ENCODE measurements at places on chromosomes 4 and X.

DNA sequence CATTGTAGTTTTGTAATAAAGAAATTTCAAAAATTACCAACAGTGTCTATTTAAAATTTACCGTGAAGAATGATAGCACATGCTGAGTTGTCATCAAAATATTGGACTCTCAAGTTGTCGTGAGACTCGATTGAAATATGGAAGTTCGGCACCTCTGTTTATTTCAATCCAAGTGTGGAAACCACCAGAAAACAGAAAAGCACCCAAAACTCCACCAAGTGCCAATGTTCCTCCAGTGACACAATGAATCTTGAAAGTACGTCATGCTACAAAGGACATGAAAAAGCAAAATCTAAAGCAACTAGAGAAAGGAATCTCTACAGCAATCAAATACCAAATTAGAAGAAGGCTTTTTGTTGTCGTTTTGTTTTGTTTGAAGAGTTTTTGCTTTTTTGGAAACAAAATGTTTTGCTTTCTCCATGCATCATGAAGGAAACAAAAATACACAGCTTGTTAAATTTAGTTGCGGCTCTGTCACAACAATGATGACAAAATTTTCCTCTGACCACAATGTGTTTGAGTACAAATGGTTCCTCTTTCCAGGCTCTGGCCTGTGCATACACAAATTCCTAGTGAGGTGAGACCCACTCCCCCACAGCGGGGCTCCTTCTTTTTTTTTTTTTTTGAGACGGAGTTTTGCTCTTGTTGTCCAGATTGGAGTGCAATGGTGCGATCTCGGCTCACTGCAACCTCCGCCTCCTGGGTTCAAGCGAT, 9.6 kb upstream of the IL13RA1 start:
- DNase-seq, result no peak

DNA sequence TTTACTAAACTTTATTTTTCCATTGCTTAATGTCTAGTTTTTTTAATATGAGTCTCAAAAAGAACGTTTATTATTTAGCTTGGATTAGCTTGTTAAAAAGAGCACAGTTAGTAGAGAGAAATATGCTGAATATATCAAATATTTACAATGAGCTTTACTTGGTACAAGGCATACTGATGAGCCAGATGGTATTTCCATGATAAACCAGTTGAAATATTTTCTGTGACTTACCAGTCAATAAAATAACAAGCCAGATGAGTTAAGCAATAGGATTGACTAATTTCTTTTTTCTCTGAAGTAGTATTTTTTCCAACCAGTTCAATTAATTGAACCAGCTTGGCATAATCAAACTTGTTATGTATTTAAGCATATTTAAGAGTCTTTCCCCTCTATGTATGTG, 134.1 kb downstream of the KLHL34 start:
- no peak for DNase-seq

DNA sequence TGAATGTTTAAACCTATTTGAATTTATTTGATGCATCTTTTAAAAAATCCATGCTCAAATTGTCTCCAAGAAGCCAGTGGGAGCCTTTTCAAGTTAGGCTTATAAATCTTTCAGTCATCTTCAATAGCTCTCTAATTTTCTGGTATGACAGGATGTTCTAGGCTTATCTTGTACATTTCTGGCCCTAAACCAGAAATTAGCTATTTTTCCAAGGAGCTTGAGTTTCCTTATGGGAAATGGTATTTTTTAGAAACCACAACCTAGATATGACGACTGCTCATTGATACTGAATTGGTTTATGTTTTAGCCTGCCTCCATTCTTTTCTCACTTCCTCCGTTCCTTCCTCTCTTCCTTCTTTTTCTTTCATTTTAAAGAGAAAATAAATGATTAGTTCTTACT, 172.3 kb downstream of the SPRY1 start:
- no peak for DNase-seq

GRCh38 chr4:166838975-166839614, 395.2 kb downstream of the SPOCK3 start:
- DNase-seq, result no peak

DNA sequence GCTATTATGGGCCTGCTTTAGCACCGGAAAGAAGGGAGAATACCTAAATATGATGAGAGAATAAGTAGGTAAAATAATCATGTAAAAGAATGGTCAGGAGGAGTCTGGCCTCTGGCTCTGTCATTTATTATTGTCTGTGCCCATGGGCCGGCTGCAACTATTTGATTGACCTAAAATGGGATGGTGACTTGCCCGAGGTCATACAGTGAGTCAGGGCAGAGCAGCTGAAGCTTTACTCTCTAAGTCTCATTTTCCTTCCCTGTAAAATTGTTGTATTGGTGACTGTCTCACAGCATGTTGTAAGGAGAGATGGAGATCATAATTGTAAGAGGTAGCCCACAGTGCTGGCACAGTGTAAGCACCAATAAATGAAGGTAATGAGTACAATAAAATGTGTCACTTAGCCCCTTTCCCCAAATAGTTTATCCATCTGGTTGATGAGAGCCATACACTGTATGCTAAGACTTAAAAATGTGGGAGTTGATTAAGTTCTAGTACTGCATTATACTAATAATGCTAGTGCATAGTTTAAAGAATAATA, 39.6 kb downstream of the RUFY3 start:
- DNase-seq, result no peak

DNA sequence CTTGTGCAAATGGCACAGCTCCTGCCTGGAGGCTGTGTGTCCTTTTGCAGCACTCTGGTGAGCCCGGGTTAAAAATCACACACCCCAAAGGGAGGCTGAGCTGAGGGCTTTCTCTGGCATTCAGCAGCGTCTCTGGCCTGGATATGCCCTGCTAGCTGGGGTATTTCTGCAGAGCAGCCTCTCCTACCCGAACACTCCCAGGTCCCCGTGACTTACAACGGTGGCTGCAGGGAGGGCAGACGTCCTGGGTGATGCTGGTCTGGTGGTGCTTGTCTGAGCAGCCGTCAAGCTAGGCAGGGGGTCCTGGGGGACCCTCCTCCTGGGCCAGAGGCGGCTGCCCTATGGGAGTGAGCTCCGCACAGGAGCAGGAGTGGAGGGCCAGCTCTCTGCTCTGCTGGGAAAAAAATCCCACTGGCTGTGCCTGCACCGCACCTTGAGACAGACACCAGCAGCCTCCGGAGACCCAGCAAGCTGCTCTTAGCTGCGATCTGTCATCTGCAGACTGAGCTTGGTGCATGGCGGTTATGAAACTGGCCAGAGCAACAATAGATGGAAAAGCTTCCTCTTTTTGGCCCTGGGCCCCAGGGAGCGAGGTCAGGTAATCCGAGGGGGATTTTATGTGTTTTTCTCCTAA, 41.3 kb upstream of the ASMTL start:
- no peak for DNase-seq

DNA sequence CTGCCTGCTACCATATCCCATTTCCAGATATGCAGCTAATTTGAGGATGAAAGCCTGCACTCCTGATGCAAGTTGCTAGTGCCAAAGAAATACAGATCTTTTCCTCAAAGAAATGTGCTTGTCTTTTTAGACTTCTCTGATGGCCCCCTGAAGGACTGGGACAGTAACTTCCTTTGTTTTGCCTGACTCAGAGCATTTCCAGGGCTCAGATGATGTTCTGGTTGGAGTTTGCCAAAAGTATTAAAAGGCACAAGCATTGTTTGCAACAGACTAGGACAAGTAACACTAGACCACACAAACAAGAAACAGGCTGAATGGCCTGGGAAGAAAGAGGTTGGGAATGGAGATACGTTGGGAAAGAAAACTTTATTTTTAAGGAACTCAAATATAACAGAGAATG, 175.2 kb downstream of the IL13RA2 start:
- DNase-seq, result no peak

GRCh38 chrX:137425986-137426385, 139.9 kb upstream of the ZIC3 start:
- no peak for DNase-seq

DNA sequence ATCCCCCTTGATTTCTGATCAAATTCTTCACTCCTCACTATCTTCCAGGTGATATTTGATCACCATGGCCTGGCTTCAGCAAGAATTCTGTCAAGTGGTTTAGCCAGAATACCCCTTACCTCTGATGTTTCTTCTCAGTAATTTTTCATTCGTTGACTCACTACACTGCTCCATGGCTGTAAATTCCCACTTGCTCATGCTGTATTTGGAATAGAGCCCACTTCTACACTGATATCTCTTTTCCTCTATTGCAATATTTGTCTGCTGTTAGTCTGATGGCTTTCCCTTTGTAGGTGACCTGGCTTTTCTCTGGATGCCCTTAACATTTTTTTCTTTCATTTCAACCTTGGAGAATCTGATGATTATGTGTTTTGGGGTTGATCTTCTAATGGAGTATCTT, 73.9 kb upstream of the DIPK2B start:
- no peak for DNase-seq

- no peak for DNase-seq
Observed at GRCh38 chrX:153662266-153662665, 11.3 kb downstream of the PNCK start.

- no peak for DNase-seq
Observed at GRCh38 chr4:84691800-84692199, 108.9 kb downstream of the CDS1 start.

- DNase-seq, result no peak
Observed at GRCh38 chr4:154578919-154579318, 11.6 kb downstream of the FGA start.

DNA sequence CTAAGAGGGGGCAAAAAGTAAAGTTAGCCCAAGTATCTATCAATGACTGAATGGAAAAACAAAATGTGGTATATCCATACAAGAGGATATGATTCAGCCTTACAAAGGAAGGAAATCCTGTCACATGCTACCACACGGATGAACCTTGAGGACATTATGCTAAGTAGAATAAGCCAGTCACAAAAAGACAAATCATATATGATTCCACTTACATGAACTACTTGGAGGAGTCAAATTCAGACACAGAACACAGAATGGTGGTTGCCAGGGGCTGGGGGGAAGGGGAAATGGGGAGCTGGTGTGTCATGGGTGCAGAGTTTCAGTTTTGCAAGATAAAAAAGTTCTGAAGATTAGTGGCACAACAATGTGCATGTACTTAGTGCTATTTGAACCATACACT, 101.8 kb downstream of the SH3KBP1 start:
- DNase-seq, result no peak

- DNase-seq, result no peak
Observed at GRCh38 chr4:86302830-86303229, 57.0 kb downstream of the MAPK10 start.

GRCh38 chr4:109041463-109042360, 260.7 kb downstream of the COL25A1 start:
- DNase-seq, result no peak

DNA sequence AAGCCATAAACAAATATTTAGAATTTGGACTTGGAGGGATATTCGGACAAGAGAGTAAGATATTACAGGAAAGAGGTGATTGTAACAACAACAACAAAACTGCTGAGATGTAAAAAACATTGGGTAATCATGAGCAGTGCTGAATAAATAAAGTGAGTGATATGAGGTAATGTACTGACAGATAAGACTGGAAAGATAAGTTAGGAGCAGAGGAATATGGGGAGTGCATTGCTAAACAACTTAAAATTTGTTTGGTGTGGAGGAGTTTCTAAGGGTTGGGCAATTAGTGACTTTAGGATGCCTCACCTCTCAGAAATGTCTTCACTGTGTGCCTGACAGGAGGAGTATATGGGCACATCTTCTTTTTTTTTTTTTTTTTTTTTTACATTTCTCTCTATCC, 637.8 kb upstream of the GRIA3 start:
- no peak for DNase-seq

DNA sequence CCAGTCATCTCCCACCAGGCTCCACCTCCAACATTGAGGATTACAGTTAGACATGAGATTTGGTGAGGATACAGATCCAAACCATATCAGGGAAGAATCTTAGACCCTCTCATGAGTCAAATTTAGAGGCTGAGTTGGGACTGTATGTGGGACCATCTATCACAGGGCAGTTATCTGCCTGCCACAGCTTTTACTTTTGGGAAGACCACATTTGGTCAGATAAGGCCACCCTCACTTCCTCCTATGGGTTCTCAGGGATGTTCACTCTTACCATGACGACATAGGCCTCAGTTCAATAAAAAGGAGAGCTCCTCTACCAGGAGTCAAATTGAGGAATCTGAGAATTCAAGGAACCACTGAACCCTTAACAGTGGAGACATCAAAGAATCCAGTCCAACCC, 2.1 kb downstream of the MAGEB2 start:
- no peak for DNase-seq

GRCh38 chrX:7083468-7084396, 63.8 kb upstream of the STS start:
- DNase-seq, result no peak

DNA sequence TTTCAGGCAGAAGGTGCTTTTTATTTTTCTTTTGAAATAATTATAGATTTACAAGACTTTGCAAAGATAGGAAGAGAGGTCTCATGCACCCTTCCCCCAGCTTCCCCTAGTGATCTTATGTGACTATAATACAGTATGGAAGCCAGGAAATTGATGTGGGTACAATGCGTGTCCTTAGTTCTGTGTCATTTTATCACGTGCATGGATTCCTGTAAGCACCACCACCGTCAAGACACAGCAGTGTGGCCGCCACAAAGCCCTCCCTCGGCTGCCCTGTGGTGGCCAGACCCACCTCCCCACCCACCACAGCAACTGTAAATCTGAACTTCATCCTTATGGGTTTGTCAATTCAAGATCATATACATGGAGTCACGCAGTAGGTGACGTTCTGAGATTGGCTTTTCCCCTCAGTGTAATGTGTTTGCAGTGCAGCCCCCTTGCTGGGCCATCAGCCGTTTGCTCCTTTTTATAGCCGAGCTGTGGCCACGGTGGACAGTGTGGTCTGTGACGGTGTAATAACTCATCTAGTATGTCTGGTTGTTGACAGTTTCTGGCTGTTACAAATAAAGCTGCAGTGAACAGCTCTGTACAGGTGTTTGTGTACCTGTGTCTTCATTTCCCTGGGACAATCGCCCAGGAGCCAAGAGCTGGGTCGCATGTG, 10.9 kb upstream of the HTRA3 start:
- DNase-seq, result no peak

- no peak for DNase-seq
Observed at GRCh38 chr4:128168701-128169100, 107.6 kb downstream of the LARP1B start.

DNA sequence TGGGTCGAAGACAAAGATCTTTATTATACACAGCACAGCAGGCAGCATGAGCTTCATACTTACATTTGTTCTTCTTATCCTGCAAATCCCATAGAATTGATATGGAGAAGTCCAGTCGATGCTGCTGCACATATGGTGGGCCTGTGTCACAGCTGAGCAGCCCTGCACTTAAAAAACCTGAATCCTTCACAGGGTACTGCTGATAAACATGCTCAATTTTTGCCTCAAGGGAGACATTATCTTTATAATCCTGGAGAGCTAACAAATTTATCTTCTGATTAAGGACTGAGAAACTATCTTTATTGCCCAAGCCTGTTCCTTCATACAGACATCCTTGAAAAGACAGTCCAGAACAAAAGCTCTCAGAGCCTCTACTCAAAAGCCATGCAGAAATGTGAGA, 434.4 kb upstream of the FAM47C start:
- DNase-seq, result no peak

GRCh38 chr4:55979562-55979961, 30.8 kb downstream of the CEP135 start:
- DNase-seq, result no peak
